ENCODE measurements at places on chromosomes 12 and 14.
A peak's percentile ranks its signal among the peaks of the same experiment; 100 is the strongest.

DNA sequence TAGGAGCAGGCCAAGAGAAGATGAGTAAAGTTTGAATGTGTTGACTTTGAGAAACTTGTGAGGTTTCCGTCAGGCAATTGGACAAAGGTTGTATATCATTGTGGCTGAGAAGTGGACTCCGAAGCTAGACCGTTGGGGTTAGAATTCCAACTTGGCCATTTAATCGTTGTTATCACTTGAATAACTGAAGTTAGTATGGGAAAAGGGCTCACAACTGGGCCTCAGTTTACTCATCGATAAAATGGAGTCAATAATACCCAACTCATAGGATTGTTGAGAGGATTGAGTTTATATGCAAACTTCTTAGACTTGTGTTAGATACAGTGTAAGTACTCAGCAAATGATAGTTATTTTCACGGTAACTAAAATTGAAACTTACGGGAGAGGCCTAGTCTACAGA is 846 bp downstream of the SLIRP start:
- DNase-seq = no peak

- no peak for DNase-seq
Measured at GRCh38 chr12:27143256-27144069, 61.1 kb upstream of the C12orf71 start.

- peak; percentile 27 for DNase-seq
Measured at GRCh38 chr12:51270067-51270950, at the start of gene SMAGP. Gene SMAGP (minus strand): TSS chr12:51270415. CDS start chr12:51269278, 1,137 bp downstream.

- DNase-seq = no peak
Measured at GRCh38 chr12:95740751-95741150, 49.8 kb downstream of the NTN4 start.

DNA sequence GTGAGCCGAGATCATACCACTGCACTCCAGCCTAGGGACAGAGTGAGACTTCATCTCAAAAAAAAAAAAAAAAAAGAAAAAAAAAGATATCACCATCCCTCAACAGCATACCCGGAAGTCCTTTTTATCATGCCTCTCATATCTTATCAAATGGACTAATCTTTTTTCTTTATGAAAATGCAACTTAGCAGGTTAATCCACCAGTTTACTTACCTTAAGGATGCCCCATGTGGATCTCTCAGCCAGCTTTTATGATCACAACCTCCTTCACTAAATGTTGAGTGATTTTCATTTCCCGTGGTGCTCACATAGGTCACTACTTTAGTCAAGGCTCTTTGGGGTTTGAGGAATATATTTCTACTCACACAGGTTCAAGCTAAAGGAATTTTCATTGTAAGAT is 248.8 kb upstream of the TBX3 start:
- no peak for DNase-seq

DNA sequence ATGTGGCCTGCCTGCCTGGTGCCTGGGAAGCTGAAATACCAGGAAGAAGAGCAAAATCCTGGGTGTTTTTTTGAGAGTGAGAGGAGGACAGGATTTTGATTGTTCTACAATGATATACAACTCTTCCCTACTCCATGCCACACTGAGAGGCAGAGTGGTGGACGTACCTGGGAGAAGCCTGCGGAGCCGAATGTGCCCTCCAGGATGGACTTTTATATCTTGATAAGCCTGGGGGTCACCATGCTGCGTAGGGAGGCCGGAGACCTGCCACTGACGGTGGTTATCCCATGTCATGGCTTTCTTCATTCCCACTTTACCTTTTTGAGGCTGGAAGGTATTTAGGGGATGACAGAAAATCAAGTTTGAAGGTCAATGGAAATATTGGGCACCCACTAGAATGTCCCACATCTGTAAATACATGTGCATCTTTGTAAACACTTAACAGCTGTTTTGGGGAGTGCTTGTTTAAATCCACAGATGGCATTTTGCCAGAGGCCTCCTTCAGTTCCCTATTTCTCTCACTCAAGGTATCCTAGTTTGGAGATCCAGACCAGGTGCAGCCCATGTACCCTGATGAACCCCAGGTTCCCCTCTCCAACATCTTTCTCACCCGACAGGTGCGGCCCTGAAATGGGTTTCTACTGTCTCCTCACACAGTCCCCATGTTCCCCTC is 1.1 kb upstream of the GLT1D1 start:
- DNase-seq = no peak

- no peak for DNase-seq
Measured at GRCh38 chr12:88628856-88629509, 48.7 kb upstream of the KITLG start.

- DNase-seq = no peak
Measured at GRCh38 chr14:21241218-21241819, 27.9 kb downstream of the HNRNPC start.

DNA sequence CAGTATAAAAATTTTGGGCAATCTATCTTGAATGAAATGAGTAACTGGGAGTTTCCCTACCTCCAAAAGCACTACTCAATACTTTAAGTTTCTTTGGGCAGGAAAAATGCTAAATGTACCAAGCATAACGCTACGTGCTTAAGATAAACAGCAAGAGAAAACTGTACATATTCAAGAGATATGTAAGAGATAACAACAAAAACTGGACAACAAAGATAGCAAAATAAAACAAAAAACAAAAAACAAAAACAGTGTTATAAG is 20.0 kb downstream of the PTGES3 start:
- no peak for DNase-seq

- DNase-seq = no peak
Measured at GRCh38 chr14:80483331-80483730, 272.0 kb upstream of the DIO2 start.

GRCh38 chr12:50572287-50572686 is 67.5 kb downstream of the DIP2B start:
- DNase-seq = no peak

- no peak for DNase-seq
Measured at GRCh38 chr12:42770261-42770660, 180.7 kb upstream of the PRICKLE1 start.

DNA sequence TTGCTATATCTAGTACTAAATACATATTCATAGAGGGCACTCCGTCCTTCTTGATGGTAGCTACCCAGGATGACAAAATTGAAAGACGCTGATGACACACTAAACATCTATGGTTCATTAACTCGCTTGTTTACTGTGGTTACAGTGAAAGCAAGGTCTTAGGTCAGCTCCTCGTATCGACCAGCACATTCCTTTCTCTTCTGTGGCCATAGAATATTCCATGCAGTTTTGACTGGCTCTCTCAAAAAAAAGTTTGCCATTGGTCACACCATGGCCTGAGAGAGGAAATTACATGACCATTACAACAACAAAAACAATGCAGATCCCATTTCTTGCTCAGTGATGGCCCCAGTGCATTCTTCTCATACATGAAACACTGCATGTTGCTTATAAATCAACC is 411.4 kb upstream of the SOX5 start:
- no peak for DNase-seq

DNA sequence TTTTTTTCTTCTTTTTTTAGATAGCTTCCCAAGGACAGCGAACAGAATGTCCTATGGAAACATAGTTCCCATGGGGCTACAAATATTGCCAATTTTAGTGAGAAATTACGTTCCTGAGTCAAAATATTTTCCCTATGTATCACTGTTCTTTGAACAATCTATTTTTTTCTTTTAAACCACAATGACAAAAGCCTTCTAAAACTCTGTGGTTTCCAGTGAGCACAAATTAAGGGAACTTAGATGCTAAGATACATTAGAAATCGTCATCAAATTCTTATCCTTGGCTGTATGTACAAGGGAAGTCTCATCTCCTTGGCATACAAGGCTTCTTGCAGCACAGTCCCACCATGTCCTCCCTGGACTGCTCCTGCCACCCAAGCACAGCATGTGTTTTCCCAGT is 17.9 kb downstream of the CPM start:
- no peak for DNase-seq

- DNase-seq = no peak
Measured at GRCh38 chr14:61558271-61558670, 137.0 kb upstream of the HIF1A start.

DNA sequence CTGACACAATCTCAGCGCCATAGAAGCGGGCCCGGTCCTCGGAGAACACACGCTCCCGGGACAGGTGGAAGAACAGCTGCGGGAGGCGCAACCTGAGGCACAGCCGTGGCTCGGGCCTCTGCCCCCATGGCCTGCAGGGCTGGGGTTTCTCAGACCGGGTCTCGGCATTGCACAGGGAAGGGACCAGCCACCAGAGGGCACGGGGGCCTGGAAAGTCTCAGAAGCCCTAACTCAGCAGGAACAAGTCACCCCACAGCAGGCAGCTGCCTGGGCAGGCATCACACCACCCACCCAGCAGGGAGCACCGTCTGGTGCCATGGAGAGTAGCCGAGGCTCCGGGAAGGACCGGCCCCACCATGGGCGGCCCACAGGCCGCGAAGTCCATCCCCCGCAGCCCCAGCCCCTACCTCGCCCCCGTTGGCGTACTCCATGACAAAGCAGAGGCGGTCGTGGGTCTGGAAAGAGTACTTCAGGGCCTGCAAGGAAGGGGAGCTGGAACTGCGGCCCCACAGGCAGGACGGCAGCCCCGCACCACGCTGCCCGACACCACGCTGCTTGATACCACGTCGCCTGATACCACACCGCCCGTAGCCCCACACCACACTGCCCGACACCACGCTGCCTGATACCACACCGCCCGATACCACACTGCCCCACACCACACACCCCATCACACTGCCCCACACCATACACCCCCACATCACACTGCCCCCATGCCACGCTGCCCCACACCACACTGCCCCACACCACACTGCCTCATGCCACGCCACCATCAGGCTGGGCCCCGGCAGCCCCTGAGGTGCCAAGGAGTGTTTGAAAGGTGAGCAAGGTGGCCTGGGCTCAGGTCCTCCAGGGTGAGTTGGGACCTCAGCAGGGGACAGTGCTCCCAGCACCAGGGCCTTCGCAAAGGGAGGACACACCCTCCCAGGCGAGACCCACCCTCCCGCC is 20.8 kb downstream of the SIVA1 start:
- no peak for DNase-seq

DNA sequence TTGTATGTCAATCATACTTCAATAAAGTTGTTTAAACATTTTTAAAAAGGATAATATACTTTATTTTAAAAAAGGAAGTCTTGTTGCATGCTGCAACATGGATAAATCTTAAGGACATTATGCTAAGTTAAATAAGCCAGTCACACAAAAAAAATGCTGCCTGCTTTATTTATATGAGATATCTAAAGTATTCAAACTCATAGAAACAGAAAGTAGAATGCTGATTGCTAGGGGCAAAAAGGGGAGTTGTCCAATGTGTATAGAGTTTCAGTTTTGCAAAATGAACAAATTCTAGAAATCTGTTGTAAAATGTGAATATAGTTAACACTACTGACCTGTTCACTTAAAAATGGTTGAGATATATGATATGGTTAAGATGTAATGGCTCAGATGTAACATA is 8.7 kb downstream of the KLRC4 start:
- no peak for DNase-seq

GRCh38 chr12:31843398-31844095 is 114.7 kb upstream of the AMN1 start:
- no peak for DNase-seq

DNA sequence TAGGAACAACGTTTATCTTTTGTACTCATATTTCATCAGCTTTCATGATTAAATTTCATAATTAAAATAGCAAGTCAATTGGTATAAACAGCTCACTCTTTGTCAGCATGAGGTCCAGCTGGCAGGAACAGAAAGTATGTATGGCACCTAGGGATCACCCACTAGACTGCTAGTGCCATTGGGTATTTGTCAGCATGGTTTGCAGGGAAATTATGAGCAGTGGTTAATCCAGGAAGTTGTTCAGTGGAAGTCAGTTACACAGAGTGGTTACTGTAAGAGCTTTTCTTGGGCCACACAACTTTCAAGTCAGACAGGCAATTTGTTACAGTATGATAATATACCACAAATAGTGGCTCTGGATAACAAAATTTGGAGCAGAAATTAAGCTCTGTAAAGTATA is 340.3 kb upstream of the RGS6 start:
- DNase-seq = no peak

All from activated T-helper 9 cell treated with anti-CD3 and anti-CD28 coated beads, Interleukin-2, amount 50 U/mL, for 16 hours (primary cell).